ENCODE measurements at places on chromosomes 7 and 10.
A peak's percentile ranks its signal among the peaks of the same experiment; 100 is the strongest.

- DNase-seq, result no peak
Observed at GRCh38 chr7:151034312-151035025, 6.2 kb downstream of the ABCB8 start.

DNA sequence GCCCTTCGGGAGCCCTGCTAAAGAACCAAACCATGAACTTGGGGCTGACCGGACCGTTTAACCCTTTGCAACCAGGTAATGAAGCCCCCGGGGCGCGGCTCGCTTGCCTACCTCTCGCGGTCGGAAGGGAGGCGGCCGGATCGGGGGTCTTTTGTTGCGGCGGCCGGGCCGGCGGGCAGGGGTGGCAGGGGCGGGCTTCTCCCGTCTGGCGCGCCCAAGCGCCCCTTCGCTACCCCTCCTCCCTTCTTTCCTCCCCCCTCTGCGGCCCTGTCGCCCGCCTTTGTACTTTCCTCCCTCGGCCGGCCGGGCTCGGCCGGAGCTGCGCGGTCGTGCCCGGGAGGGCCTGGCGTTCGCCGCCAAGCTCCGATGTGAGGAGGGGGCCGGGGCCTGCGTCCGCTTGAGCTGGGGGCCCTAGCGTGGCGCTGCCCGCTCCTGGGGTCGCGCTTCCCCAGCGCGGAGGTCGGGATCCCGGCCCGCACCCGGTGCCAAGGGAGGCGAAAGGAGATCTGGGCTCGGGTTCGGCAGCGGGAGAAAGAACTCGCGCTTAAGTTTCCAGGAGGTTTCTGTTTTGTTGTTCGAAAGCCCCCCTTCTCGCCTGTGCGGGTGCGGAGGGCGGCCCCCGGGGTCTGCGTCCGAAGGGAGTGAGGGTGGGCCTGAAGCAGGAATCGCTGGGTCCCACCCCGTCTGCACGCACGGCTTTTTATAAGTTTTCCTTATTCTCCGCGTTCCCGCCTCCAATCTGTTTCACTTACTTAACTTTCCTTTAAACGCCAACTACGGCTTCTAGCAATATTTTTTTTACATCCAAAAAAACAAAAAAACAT, 436.8 kb upstream of the GALNT17 start:
- DNase-seq, result peak; percentile 18

- no peak for DNase-seq
Observed at GRCh38 chr7:149547126-149547525, 49.5 kb upstream of the ZNF746 start.

DNA sequence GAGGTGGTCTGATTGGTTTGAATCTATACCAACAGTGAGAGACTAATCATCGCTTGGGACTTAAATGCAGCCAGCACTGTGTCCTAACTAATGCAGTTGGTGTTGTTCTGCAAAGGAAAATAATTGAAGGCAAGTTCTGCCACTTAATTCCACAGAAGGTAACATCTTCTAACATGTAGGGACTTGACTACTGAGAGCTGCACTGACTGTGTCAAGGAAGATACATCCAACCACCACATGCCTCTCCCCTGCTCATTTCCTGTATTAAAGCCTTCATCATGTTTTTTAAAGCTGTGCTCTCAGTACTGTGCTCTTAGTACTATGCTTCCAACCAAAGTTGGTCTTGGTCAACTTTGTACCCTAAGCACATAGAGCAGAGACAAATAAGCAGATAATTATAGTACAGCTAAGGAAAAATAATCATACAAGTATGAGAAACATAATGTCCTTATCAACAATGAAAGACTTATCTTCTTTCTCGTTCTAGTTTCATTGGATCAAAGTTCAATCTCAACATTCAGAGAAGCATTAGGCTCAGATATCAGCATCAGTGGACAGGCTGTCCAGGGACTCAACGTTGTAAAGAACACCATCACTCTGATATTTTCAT, 2.8 kb upstream of the CYP3A4 start:
- DNase-seq, result no peak

DNA sequence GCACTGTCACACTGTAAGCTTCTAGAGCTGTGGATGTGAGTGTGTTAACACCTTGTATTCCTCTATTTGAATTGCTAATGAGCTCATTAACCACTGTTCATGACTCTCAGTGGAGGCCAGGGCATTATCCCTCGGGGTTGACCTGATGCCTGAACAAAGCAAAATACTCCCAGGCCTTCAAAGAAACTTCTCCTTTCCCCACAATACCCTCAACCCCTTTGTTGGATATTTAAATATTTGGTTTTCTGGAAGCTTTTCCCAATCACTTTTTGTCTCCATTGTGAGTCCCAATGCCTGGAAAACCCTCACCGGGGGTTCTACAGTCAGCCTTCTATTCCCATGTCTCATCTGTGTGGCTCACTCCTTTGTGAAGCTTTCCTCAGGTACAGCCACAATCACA, 780.1 kb downstream of the PHTF2 start:
- DNase-seq, result no peak

DNA sequence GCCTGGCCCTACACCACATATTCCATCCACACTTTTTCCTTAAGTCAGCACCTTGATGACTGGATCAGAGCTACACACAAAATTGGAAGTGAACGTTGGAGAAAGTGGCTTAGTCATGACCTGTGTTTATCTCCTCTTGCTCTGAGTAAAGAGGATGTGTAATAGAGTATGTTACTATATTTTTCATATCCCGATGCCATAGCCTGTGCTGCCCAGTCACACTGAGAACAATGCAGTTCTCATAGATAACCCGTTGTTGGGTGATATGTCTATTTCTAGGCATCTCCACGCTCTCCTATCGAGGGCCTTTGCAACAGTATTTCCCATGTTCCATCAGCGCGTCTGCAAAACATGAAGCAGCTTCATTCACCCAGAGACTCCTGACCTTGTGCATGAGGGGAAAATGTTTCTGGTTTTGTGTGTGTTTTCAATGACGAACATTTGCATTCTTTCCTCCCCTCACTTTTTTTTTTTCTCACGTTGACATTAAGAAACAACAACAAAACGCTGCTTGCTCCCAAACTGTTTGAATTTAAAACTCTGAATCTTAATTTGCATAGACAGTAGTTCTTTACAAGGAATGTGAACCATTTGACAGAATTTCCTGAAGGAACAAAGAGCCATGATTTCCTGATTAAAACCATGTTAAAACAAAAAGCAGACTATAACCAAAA, 43.4 kb downstream of the GRK5 start:
- DNase-seq, result peak; percentile 79

- peak; percentile 95 for DNase-seq
Observed at GRCh38 chr7:47474937-47475879, 106.7 kb downstream of the TNS3 start.

DNA sequence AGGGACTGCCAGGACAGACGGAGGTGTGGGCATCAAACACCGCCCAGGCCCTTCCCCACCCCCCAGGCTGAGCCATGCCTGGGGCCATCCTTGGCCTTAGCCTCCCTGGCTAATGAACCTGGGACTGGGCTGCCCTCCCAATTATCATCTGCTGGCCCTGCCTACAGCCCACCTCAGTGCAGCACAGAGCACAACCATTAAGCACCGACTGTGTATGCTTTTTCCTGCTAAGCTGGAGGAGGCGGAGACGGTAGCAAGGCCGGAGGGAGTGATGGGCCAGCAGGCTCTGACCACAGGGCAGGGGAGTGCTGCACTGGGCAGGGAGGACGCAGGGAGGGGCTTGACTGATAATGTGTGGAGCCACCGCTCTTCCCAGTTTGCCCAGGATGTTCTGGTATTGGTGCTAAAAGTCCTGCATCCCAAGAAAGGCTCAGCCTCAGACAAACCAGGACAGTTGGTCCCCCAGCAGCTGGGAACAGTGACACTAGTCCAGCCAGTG, 72.0 kb downstream of the C10orf143 start:
- DNase-seq, result no peak

- no peak for DNase-seq
Observed at GRCh38 chr7:68697796-68698280, 900.4 kb upstream of the AUTS2 start.

DNA sequence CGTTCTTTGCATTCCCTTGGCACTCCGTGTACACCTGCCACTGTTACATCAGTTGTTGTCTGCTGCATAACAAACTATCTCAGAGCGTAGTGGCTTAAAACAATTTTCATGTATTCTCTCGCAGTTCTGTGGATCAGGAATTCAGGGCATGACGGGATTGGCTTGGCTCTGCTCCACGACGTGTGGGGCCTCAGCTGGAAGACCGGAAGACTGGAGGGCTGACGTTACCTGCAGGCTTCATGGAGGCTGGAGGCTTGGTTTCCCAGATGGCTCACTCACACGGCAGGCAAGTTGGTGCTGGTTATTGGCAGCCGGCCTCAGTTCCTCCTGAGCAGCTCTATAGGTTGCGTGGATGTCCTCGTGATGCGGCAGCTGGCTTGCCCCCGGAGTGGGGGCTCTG, 25.5 kb downstream of the NYAP1 start:
- peak; percentile 69 for DNase-seq

DNA sequence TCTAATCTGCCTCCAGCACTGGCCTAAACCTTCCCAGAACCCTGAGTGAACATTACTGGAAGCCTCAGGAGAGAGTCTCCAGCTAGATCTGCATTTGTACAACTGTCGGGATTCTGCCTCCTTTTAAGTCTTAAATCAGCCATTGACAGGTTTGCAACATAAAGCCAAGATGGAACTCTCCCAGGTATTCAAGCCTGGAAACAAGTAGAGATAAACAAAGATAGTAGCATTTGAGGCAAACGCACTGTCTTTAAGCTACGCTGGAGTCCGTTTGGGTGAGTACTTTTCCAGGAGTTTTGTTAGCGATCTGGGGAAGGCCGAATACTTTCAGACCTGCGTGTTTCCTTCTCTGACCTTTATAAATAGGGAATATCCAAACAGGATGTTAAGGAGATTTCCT, 317.2 kb upstream of the FZD8 start:
- DNase-seq, result no peak

Measured in EL (cell line).